Mammary epithelial cell (primary cell): ENCODE measurements at places on chromosomes 4 and X.

GRCh38 chrX:52509916-52510315 is 6.9 kb downstream of the XAGE1B start:
- no peak for DNase-seq

DNA sequence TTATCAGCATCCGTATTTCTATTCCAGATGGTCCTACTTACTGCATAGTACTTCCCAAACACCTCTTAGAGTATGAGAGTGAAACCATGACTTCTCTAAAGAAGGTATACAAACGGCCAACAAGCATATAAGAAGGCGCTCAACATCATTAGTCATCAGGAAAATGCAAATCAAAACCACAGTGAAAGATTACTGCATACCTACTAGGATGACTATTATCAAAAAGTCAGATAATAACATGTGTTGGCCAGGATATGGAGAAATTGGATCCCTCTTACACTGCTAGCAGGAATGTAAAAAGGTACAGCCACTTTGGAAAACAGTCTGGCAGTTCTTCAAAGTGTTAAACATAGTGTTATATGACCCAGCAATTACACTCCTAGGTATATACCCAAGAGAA is 215.3 kb upstream of the CXorf66 start:
- DNase-seq: peak; percentile 85

DNA sequence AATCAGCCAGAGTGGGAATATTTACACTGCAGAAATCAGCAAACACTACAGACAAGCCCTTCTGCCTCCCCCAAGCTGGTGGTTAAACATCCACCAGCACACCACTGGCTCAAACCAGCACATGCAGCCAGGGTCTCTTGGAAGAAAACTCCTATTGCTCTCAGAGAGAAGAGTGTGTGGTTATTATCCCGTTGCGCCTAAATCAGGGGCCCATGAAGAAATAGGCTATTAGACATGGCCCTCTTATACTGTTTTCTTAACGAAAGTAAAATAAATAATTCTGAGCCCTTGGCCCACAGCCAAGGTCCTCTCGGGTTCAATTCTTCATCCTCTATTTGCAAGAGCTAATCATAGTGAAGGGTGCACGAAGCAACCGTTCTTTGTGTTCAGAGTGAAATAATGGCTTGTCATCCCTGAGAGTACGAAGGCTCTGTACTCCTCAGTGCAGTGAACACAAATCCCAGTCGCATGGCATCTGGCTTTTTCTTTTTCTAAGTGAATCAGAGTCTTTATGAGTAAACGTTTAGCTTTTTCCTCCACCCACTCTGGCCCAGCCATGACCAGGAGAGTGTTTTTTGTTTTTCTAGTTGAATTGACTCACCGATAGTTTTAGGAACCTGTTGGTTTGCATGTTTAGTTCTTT is 33.4 kb upstream of the RBM47 start:
- DNase-seq: peak; percentile 85

- no peak for DNase-seq
These were observed 409.0 kb downstream of the TECRL start for GRCh38 chr4:64000241-64000640.

GRCh38 chrX:67436867-67437266 is 107.0 kb upstream of the AR start:
- DNase-seq: no peak

DNA sequence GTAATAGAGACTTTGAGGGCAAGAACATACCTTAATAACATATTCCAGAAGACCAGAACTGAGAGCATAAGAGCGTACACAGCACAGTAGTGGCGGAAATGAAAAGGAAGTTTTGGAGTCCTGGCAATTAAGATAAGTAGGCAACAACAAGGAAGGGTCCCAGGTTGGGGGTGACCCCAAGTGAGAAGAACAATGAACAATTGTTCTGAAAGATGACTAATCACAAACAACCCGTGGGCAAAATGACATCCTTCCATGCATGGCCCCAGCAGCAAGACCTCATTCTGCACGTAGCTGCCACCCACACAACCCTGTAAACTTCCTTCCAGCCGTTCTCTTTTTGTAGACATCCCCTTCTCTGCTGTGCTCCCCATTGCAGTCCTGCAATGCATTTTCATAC is 384.4 kb upstream of the PABPC4L start:
- DNase-seq: no peak

GRCh38 chrX:16155581-16156096 is 11.6 kb upstream of the MAGEB17 start:
- no peak for DNase-seq

DNA sequence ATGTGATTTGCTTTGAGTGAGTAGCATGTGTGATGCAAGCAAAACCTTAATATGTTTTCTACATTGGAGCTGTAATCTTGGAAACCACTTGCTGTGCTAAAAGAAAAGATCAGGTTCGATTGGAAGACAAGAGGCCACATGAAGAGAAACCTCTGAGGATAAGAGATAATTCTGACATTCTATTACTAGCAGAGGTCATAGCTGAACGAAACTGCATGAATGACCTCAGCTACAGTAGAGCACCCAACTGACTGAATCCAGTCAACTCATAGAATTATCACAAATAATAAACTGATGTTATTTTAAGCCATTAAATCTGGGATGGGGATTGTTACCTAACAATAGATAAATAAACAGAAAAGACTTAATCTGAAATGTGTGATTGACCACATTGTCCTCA is 147.1 kb downstream of the CAMK2D start:
- no peak for DNase-seq
